ENCODE measurements at places on chromosomes 7 and 10. TPM values are rescaled to one million over a fixed set of nuclear protein-coding genes. Genes with fewer than 3 reads are reported as not detected.

- DNase-seq: no peak
Measured at GRCh38 chr10:114276671-114277070, 37.6 kb downstream of the VWA2 start.

The PARG gene
- total RNA-seq: 24.1 TPM

The UFSP1 gene
- total RNA-seq: 2.2 TPM

GRCh38 chr10:29386342-29386999 is 97.6 kb downstream of the LYZL1 start:
- no peak for DNase-seq

- no peak for DNase-seq
Measured at GRCh38 chr7:65832281-65832680, 40.6 kb upstream of the VKORC1L1 start.

GRCh38 chr10:35355971-35356724 is 19.8 kb downstream of the CCNY start:
- DNase-seq: no peak

GRCh38 chr7:155248366-155248756 is 49.3 kb upstream of the INSIG1 start:
- DNase-seq: no peak

DNA sequence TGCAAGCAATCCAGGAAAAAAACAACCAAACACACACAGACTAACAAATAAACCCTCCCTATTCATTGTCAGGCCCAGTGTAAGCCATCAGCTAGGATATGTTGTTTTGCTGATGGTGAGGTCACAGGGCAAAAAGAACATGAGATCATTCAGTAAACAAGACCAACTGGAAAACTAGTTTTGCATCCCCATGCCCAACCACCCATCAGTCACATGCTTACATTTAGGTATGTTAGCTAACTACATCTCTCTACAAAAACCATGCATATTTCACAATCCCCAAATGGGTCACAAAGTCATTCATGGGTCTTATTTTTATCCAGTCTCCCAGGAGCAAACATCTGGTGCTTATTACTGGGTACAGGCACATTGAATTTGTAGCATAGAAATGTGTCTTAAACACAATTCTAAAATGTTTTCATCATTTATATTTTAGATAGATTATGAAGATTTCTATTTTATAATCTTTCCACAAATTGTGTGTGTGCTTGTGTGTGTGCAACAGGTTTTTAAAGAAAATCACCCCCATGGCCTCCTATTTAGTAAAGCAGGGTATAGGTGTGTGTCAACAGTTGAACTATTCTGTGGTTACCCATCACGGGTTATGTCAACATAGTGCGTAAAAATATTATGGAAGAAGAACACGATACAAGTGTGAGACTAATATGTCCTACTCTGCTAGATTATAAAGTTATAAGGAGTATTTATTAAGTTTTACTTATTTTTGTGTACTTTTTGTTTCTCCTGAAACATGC is 103.8 kb upstream of the AKR1E2 start:
- DNase-seq: no peak

The CLIP2 gene
- 3.2 TPM for total RNA-seq

- DNase-seq: no peak
Measured at GRCh38 chr7:494259-494687, 25.4 kb downstream of the PDGFA start.

DNA sequence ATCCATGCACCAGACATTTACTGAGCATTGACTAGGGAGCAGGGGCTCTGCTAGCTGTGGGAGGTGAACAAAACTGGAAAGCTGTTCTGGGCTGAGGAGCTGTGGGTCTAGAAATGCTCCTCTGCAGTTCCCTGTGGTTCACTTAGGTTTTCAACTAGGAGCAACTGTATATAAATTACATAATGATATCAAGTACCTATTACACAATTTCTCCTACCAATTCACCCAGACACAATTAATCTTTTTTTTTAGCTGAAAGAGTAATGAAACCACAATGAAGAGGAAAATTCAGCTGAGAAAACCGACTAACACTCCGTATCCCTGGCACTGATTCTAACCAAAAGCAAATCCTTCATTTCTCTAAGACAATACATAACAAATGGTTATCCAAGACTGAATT is 39.4 kb downstream of the COL28A1 start:
- no peak for DNase-seq

DNA sequence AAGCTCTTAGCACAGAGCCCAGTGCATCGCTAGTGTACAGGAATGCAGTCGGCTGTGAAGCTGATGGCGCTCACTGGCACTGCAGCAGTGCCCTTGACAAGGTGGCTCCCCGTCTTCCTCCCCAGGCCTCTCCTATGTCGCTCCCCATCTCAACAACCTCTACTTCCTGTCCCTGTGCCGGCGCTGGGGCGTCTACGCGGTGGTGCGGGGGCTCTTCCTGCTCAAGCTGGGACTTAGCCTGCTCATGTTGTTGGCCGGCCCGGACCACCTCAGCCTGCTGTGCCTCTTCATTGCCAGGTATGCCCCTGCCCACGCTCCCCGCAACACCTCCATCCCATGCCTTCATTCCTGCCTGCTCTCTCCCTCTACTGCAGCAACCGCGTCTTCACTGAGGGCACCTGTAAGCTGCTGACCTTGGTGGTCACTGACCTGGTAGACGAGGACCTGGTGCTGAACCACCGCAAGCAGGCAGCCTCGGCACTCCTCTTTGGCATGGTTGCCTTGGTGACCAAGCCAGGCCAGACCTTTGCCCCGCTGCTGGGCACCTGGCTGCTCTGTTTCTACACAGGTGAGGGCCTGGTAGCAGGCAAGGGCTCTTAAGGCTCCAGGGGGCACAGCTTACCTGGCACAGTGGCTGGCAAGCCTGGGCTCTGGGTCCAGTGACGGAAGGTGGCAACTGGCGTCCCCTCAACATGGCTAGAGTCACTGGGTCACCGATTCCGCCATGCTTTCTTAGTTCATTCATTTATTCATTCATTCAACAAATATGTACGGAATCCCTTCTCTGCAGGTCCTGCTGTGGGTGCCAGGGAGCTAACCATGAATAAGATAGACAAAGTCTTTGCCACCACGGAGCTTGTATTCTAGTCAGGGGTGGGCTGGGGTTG is 22.3 kb upstream of the C10orf95 start:
- no peak for DNase-seq

DNA sequence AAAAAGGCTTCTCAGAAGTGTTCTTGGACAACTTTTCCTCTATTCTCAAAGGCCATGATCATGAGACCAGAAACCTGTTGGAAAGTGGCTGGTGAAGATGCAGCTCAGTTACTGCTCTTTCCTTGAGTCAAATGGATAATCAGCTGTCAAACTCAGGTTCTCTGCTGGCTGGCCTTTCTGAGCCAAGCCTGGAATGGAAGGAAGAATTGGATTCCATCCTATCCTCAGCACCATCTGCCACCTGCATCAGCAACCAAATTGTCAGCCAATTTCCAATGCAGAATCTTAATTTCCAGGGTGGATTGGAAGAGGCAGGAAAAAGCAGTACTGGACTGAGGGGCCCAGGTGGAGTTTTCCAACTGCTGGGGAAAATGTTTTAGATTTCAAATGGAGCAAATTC is 631.7 kb downstream of the KCNMA1 start:
- DNase-seq: no peak

GRCh38 chr7:373818-374705 is 84.1 kb downstream of the FOXL3 start:
- DNase-seq: no peak

The ADCY1 gene
- not detected for total RNA-seq

GRCh38 chr10:48798481-48799254 is 114.0 kb downstream of the WDFY4 start:
- no peak for DNase-seq

The PDZD7 gene
- total RNA-seq: 0.65 TPM

DNA sequence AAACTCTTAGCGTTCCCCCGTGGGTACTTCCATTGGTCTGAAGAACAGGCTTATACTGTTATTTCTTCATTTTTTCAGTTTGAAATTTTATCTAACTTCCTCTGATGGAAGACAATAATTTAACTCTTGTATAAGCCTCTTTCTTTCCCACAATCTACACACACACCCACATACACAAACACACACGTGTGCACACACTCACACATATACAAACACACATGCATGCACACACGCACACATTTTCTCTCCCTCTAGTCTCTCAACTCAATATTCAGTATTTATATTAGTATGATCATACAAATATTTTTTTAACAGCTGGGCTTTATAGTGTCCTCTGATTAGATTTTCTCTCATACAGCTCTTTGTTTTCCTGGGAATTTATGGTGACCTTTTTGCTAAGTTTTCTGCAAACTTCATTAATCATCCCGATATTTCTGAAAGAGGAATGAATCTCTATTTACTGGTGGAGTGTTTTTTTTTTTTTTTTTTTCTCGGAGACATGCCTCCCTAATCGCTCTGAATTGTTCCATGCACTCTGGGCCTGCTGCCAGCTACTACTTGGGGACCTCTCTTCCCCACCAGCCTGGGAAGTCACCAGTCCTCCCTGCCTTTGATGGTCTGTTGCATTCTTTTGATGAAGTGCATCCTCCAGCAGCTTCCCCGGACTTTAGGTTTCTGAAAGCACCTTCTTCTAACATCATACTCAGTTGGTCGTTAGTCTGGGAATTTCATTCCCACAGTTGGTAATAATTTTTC is 75.5 kb downstream of the ZNF777 start:
- DNase-seq: no peak

DNA sequence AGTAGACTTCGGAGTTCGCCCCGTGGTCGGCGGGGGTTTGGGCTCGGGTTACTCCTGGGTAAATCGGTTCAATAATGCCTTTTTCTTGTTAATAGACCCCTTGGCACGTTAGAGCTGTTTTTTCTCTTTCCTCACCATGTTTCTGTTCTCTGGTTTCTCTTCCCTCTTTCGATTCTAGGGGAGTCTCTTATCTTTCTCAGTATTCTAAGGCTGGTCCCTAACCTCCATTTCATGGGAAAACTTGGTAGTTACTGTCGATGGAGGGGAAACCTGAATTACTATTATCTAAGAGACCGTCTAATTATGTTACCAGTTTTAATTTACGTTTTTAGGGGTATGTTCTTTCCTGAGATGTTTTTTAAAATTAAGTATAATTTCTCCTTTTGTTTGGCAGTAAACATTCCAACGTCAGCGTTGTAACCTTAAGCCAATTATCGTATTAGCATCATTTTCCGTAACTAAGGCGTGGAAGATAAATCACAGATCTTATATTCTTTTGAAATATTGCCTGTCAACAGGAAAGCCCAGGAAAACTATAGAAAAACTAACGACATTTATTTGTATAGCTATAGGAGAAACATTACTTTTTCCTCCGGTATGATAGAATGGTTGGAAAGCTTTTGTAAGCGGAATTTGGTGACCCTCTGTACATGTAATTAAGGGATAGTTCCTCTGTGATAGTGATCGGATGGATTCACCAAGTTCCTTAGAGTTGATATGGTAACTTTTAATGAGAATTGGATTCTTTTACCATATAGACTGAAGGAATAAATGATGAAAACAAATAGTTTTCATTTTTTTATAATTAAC is 847 bp downstream of the BTAF1 start:
- DNase-seq: no peak

DNA sequence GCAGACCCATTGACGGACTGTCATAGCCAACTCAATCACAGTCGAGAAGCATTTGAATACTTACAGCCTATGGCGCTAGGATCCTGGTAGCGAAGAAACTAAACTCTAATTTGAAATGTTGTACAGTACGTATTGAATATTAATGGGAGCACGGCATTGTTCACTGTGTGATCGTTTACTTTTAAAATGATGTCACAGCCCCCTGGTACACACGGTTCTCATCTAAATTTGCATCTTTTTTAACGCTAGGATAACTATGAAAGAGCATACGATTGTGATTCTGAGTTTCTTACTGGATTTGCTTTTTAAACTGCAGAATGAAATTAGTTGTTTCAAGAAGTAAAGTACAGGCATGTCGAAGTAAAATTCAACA is 895 bp upstream of the NAPEPLD start:
- no peak for DNase-seq

- DNase-seq: no peak
Measured at GRCh38 chr10:119806334-119807130, 66.1 kb downstream of the MCMBP start.

DNA sequence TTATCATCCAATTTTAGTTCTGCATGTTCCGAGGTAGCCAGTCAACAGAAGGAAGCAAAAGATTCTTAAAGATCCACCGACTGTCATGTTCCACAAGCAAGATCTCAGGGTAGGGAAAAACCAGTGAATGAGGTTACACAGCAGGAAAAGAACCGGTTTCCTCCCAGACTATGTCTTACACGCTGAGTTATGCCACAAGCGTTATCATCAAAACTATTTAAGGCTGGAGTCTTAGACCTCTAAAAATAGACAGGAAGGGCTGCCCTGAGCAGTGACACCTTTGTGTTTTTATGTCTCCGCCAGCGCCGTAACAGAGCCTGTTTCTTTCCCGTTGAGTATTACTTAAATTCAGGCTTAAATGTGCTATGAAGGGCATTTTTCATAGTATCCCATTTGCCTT is 48.3 kb downstream of the PROSER2 start:
- DNase-seq: no peak

DNA sequence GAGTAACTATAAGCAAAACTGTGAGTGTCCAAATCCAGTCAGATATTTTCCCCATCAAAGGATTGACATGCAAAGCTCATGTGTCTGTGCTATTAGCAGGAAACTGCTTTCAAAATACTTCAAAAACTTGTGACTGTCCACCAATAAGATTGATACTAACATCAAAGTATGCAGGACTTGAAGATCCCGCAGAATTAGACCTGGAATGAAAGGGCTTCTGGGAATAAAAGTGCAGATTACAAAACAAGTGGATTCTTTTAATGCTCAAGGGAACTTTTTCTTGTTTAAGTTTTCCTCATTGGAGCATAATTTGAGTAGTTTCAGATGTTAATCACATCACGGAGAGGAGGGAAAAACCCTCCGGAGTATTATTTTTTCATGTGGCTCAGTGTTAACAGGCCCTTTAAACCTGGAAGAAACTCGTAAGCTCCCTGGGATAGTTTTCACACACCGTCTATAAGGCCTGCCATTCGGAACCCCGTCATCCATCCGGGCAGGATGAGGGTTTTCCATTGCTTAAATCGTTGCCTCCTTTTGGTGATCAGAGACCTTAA is 33.9 kb upstream of the MKX start:
- no peak for DNase-seq

DNA sequence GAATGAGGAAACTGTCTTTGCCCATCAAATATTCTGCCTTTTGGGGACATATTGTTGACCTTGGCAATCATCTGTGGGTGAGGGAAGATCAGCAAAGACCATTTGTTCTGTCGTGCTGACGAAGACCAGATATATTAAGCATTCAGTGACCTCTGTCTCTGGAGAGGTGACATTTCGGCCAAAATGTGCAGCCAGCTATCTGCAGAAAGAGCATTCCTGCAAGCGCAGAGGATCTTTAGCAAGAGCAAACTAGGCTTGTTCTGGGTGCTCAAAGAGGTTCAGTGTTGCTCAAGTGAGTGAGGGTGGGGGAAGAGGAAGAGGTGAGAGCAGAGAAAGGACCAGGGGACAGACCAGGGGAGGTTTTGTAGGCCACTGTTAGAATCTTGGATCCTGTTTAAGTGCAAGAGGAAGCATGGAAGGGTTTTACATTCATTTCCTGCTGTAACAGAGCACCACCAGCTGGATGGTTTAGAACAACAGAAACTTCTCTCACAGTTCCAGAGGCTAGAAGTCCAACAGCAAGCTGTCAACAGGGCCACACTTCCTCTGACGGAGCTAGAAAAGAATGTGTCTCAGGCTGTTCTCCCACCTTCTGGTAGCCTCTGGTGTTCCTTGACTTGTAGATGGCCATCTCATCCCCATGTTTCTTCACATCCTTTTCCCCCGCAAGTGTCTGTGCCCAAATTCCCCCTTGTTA is 11.2 kb downstream of the C10orf120 start:
- no peak for DNase-seq

GRCh38 chr7:120860156-120860555 is 2.2 kb upstream of the TSPAN12 start:
- no peak for DNase-seq
